Sciatic nerve (tissue), 2 donors: ENCODE measurements at places on chromosomes 16 and 17.
A peak's percentile ranks its signal among the peaks of the same experiment; 100 is the strongest.

- DNase-seq = no peak
Measured at GRCh38 chr16:27969574-27969973, 93.9 kb downstream of the GSG1L start.

GRCh38 chr17:82692268-82692667 lies 6.2 kb downstream of the RAB40B start:
- DNase-seq = no peak

- no peak for DNase-seq
Measured at GRCh38 chr17:41728056-41728455, 6.4 kb downstream of the HAP1 start.

DNA sequence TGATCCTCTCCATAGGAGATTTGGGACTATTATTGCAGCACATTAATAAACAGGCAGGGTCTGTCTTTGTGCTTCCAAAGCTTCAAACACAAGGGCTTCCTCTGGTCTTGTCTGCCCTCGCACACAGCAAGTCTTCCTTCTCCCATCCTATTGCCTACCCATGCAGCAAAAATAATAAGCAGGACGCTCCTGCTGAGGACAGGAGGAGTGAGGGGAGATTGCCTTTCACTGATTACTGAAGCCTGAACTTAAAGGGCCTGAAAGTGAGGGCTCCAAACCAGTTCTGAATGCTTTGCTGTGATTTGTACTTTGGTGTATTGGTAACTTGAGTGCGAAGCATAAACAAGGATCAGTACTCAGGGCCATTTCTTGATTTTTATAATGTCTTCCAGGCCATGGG lies 197.6 kb upstream of the XYLT1 start:
- DNase-seq = no peak

DNA sequence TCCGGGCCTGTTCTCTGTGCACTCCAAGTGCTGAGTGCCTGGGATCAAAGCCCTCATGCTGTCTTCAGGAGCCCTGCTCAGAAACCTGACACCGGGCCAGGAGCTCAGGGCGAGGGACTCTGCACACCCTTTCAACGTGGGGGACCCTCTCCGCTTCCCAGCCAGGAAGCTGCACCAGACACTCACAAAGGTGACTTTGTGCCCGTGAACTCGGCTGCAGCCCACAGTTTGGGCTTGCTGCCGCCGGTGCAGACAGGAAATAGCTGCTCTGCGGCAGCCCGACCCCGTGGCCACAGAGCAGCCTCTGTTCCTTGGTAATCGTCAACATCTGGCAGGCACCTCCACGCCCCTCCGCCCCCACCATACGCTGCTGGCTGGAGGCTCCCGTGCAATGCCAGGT lies 93.4 kb upstream of the METRNL start:
- no peak for DNase-seq

- no peak for DNase-seq
Measured at GRCh38 chr17:14471052-14471451, 170.2 kb downstream of the HS3ST3B1 start.

DNA sequence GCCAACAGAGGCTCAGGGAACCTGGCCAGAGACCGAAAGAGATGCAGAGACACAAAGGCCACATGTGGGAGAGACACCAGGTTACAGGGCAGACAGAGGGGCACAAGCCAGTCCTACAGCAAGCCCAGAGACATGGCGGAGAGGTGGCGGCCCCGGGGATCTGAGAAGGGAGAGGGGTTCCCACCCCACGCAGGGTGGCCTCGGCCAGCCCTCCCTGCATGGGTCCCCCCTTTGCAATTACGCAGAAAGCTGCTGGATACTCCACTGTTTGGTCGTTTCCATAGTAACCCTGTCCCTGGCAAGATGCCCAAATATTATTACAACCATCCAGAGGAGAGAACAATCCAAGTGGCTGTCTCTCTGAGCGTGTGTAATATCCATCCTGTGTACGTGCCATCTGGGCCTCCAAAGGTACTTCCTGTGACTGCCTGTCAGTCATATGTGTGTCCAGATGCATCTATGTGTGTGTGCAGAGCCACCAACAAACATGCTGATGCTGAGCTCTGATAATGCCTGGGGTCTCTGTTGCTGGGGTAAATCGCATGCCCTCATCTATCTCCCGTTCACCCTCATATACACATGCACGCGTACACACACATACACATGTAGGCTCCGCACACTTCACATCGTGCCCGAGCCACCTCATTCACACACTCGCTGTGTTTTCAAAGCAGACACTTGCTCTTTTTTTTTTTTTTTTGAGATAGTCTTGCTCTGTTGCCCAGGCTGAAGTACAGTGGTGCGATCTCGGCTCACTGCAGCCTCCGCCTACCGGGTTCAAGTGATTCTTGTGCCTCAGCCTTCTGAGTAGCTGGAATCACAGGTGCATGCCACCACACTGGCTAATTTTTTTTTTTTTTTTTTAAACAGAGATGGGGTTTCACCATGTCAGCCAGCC lies 5.5 kb downstream of the PCGF2 start:
- DNase-seq = no peak

GRCh38 chr17:29682987-29683386 lies 60.3 kb upstream of the CORO6 start:
- no peak for DNase-seq

GRCh38 chr16:3252967-3253366 lies 3.5 kb downstream of the MEFV start:
- DNase-seq = no peak

DNA sequence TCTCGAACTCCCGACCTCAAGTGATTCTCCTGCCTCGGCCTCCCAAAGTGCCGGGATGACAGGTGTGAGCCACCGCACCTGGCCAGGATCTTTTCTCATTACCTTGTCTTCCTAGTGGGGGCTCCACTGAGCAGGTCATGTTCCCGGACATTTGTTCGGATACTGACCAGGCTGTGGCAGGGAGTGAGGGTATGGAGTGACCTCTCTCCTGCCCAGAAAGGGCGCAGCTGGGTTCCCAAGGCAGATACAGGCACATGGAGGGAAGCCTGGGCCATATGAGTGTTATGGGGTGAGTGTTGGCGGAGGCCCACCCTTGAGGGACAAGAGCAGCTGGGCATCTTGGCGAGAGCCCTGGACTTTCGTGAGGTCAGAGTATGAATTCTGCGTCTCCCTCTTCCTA lies 5.5 kb downstream of the SERPINF1 start:
- DNase-seq = no peak

GRCh38 chr17:68566442-68566738 lies 34.8 kb downstream of the FAM20A start:
- DNase-seq = no peak

DNA sequence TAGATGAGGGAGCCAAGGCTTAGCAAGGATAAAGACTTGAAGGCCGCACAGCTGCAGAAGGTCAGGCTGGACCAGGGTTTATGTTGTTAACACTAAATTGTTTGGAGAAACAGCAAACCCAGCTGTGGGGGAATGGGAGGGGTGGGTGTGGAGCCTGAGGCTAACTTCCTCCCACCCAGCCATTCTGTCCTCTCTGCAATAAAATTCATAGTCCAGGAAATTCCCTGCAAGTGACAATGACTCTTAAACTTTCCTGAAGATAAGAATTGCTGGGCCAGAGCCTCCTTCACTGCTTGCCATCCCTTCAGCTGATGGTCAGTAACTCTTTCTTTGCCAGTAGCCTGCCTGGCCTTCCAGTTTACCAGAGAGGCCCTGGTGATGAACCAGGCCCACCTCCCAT lies 19.4 kb upstream of the ATP5MC1 start:
- DNase-seq = no peak

GRCh38 chr16:68298907-68299561 lies 11.7 kb downstream of the SLC7A6OS start:
- DNase-seq = no peak

DNA sequence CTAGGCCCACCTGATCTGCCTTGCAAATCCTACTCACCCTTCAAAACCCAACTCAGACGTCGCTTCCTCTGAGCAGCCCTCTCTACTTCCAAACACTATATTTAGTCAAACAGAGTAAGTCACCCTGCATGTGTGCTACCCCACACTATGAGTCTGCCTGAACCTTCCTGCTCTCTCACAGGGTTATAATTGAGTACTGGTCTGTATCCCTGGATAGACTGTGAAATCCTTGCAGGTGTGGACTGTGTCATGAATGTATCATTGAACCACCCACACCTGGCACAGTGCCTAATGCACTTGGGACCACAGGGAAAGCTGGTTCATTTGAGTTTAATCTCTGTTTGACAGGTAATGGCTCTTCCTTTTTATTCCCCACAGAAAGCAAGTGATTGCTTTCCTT lies 3.4 kb downstream of the FBXO39 start:
- DNase-seq = no peak

DNA sequence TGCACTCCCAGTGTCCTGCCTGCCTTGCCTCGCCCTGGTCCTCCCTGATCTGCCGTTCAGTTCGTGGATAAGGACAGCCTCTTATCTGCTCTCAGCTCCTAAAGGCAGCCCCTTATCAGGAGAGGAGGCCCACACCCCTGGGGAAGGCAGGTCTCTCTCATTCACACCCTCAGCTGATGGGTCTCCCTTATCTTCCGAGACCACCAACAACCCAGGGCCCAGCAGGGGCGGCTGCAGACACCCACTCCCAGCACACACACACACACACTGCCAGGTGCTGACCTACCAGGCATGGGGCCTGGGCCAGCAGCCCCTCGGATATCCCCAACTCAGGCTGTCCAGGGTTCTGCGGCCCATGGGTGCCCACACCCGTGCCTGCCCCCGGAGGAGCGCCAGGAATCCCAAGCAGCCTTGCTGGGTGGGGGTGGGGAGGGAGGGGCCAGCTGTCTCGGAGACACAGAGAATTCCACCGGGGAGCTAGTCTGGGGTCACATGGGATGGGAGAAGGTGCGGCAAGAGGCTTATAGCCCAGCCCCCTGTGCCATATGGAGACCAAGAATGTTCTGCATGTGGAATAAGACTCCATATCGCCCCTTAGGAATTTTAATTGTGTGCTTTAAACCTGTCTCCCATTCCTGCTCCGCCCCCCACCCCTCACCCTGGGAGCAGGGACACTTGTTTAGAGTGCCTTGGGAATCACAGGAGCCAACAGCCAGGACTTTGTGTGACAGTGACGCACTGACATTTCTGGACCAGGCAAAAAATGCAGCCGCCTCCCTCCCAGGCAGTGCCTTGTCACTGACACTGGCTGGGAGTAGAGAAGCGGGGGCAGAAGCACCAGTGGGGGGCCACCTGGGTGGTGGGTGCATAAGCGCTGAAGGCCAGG lies 41.9 kb upstream of the EMP2 start:
- no peak for DNase-seq

- no peak for DNase-seq
Measured at GRCh38 chr16:85363881-85364280, 249.2 kb upstream of the GSE1 start.

- no peak for DNase-seq
Measured at GRCh38 chr16:53415504-53415903, 18.8 kb upstream of the RBL2 start.

- DNase-seq = no peak
Measured at GRCh38 chr16:84308120-84308519, 13.4 kb downstream of the WFDC1 start.

- no peak for DNase-seq
Measured at GRCh38 chr16:81374550-81374949, 59.8 kb downstream of the GAN start.

DNA sequence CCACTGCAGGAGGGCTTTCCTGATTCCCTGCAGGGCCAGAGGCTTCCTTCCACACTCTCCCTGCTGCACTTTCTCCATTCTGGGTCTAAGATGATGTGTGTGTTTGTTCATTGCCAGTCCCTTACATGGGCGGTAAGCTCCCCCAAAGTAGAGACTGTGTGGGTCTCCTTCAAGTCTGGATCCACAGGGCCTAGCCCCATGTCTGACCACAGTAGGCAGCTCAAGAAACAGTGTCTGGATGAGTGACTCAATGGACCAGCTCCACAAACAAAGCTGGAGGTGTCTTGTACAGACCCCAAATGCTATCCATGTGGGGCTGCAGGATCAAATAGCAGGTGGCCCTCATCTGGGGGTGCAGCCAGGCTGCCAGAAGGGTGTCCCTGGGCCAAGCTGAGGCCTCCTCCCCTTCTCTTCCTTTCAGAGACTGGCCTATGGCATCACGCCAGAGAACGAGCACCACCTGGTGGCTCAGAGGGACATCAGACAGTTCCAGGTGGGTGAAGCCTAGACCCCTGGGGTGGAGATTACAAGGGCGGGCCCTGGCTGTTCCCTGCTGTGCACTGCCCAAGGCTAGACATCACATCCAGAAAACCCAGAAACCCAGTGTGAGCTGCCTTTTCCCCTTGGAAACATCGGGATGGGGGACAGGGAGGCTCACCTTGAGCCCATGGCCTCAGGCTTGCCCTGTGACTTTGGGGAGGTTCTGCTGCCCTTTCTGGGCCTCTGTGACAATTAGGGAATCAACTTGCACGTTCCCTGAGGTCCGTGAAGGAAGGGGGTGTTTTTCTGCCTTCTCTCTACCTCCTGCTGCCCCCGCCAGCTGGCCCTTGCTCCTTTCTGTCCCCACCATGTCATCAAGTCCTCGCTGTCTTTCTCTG lies 45.9 kb downstream of the SLC6A2 start:
- peak; percentile 78 for DNase-seq

DNA sequence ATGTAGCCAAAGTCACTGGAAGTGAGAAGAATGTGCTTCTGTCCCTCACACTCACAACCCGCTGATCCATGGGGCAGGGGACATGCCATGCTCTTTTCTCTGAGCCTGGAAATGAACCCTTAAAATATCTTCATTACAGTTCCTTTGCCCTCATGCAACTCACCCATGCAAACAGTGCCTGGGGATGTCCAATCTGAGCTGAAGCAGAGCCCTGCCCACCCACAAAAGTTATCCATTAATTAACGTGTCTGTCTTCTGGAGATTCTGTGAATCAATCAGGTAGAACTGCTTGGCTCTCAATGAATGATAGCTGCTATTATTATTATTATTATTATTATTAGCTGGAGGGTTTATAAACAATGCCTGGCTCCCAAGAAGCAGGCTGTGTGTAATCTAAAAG lies 133.7 kb downstream of the USP31 start:
- no peak for DNase-seq

- no peak for DNase-seq
Measured at GRCh38 chr17:676060-676700, 38.5 kb downstream of the VPS53 start.

GRCh38 chr17:29124135-29124924 lies 55.9 kb downstream of the MYO18A start:
- DNase-seq = no peak

GRCh38 chr17:27489045-27489715 lies 32.9 kb downstream of the KSR1 start:
- DNase-seq = peak; percentile 84
